ENCODE measurements at places on chromosomes 5 and 9. TPM values are rescaled to one million over a fixed set of nuclear protein-coding genes. Genes with fewer than 3 reads are reported as not detected.
A peak's percentile ranks its signal among the peaks of the same experiment; 100 is the strongest.

GRCh38 chr5:155282503-155283107 lies 269.1 kb downstream of the KIF4B start:
- DNase-seq: no peak

DNA sequence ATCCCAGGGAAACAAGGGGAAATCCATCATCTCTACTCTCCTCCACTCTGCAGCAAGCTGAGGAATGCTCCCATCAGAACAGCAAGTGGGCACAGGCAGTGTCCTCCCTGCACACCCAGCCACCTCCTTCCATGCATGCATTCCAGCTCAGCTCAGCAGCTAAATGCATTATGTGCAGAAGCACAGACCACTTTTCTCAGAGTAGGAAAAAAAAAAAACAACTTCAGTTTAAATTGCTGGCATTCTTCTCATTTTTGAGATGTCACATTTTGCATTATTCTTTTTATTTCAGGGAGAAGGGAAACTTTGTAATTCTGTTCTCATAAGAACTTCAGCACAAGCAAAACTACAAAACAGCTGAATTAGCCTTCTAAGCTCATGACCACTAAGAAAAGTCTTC lies 312.2 kb downstream of the SEMA5A start:
- DNase-seq: no peak

DNA sequence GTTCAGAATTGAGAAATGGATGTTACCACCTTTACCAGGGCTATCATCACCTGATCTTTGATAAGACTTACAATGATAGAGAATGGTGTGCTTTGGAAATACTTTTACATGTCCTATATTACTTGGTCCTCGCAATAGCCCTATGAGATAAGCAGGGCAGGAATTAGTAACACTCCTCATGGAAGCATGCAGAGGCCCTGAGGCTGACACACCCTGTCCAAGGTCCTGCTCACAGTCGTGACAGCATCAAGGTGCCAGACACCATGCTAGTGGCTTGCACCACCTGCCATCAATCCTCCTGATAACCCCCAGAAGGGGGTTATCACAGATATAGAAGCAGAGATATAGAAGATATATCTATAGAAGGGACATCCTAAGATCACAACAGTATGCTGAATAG lies 216.8 kb upstream of the TBC1D2 start:
- DNase-seq: no peak

Gene SHLD3
- total RNA-seq: 0.55 TPM

GRCh38 chr5:151504006-151504405 lies 56.6 kb downstream of the SLC36A1 start:
- DNase-seq: no peak

GRCh38 chr5:180390441-180391190 lies 37.5 kb upstream of the GFPT2 start:
- no peak for DNase-seq

DNA sequence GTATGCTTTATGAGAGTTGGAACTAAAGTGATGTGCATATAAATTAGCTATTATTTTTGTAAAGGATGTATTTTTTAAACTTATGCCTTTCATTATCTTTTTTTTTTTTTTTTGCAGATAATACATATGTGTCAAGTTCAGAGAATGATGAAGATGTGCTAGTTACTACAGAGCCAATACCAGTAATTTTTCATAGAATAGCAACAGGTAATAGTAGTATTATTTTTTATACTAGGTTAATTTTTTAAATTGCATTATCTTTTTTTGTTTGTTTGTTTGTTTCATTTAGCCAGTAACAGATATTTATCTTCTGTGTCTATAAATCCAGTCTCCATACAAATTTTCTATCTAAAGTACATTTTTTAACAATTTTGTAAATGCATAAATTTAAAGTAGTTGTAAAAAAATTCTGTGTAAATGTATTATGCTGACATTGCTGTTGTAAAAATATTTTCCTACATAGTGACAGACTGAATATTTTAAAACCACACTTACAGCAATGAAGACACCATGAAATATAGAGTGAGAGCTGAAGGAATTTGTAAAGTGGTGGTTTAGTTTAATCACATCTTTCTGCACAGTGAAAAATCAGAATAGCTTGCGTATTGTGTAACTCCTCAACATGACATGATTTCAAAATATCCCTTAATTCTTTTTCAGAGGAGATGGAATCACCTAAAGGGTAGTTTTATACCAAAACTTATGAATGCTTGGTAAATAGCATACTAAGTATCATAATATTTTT lies 93.3 kb downstream of the PARP8 start:
- no peak for DNase-seq

DNA sequence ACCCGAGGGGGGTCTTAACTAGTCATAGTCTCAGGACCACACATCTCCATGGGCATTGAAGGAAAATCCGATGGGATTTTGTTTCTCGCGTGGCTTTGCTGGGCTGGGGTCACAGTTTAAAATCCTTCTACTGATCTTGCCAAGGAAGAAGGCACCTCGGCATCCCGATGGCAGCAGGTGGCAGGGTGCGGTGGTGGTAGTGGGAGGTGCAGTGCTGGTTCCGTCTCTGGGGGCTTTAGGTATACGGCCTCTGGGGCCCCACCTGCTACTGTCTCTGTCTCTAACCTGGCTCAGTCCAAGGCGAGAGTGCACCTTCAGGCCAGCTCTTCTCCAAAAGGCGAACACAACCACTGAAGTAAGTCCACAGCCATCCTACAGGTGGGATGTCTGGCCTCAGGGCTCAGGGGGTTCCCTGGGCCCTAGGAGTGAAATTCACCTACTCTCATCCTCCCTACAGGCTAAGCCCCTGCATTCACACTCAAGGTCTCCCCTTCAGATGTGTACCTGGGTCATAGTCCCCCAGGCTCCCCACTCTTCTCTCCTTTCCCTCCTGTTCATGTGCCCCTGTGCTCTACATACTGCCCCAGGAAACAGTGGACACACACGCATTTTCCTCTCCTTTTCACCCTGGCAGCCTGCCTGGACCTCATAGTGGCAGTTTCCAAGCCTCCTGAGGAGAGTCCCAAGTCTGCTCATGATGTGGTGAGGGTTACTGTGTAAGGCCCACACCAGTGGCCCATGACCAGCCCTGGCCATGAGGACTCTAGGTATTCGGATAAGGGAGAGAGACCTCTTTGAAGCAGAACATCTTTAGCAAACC lies 736 bp upstream of the FCN2 start:
- peak; percentile 41 for DNase-seq

DNA sequence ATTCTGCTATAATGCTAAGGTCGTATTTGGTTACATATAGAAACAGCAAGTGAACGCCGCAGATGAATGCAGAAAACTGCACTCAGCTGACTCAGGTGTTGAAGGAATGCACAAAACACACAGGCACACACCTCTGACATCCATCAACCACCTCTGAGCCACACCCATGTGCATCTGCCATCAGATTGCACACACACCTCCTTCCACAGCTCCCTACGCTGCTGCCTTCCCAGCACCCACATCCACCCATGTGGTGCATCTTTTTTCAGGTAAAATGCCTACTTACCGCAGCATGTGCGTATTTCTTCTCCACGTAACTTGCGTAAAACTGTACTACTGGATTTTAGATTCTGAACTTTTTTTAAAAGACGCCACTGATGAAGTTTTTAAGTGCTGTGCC lies 7.1 kb downstream of the STK10 start:
- DNase-seq: no peak

DNA sequence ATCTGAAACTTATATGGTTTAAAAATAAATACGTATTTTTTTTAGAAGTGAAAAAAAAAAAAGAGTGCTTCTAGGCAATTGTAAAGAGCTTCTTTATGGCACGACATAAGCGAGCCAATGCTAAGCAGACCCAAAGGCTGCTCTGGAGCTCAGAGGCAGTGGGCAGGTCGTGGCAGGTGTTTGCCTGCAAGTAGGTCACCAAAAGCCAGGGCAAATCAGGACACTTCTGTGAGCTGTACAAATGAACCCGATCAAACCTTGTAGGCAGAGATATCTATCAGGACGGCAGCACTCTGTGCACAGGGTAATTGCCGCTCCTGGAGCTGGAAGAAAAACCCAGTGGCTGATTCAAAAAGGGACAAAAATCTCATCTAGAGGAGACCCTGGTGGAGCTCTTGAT lies 75.9 kb downstream of the IRX2 start:
- DNase-seq: no peak

GRCh38 chr9:118529210-118529609 lies 825.0 kb downstream of the TLR4 start:
- DNase-seq: no peak

- no peak for DNase-seq
These were observed 22.2 kb downstream of the PLK2 start for GRCh38 chr5:58437661-58438060.

DNA sequence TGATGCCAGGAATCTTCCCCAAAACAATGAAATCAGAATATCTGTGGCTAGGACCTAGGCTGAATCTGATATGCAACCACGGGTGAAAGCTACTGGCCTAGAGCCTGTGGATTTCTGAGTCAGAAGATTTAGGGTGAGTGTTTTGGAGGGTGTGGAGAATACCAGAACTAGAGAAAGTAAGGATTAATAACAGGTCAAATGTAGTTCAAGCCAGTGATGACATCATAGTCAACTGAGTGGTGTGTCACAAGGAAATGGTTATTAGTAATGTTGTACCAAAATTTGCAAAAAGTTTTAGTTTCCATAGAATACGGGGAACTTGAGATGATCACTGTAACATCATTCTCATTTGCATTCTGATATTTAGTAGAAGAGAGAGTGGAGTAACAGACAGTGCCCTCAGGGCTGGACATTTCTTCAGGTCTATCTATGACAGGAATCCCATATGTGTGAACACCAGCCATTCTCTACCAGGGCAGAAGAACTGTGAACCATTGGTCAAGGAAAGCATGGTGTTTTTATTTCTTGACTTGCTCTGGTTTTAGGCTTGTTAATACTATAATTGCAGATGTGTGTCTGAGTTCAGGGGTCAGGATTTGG lies 3.7 kb downstream of the GALNT12 start:
- DNase-seq: no peak

GRCh38 chr9:133560311-133560710 lies 25.8 kb downstream of the ADAMTSL2 start:
- DNase-seq: no peak

Gene GARIN3
- not detected for total RNA-seq

DNA sequence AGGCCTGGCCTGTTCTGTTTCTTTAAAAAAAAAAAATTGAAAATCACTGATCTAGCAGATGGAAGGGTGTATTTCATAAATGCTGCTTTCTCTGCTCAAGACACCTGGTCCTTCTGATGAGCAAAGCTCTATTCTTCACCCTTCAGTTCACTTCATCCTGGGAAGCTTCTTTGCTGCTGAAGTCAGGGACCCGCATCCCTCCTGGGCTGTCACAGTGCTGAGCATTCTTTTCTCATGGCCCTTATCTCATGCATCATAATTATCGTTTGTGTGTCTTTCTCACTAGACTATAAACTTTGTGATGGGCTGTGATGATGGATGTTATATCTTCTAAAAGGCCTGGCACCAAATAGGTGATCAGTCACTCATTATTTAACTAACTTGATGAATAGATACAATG lies 461.0 kb downstream of the GADD45G start:
- DNase-seq: no peak

DNA sequence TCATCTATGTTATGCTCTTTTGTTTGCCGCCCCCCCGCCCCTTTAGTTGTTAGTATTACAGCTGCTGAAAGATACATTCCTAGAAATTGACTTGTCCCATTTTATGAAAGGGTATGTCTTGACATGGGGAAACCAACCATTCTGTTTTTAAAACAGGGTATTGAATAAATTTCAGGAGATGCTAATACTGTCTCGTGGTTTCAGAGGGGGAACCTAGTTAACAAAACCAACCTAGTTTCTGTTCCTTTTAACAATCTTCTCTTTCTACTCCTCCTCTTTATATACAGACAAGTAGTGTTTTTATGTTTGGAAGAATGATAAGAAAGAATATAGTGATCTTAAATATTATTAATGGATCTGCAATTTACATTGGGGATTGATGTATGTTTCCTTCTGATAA lies 3.5 kb downstream of the PIP5K1B start:
- no peak for DNase-seq

GRCh38 chr5:122959740-122960445 lies 76.6 kb downstream of the PPIC start:
- DNase-seq: no peak

DNA sequence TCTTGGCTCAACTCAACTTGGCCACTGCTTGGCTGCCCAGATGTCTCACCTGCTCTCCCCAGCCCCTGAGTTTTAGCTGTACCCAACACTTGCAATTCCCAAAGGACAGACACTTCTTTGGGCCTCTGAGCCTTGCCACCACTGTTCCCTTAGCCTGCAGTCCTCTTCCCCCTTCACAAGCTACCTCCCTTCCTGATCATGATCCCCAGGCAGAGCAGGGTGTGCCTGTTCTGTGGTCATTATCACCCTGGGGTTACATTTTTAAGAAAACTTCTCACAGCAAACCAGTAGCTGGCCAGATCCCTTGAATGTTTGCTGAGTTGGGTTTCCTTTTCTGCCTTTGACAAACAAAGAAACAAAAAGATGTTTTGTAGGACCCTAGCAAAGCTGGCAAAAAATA lies 87.5 kb upstream of the PRRC1 start:
- DNase-seq: no peak

GRCh38 chr5:109388407-109388806 lies 21.4 kb downstream of the PJA2 start:
- no peak for DNase-seq

DNA sequence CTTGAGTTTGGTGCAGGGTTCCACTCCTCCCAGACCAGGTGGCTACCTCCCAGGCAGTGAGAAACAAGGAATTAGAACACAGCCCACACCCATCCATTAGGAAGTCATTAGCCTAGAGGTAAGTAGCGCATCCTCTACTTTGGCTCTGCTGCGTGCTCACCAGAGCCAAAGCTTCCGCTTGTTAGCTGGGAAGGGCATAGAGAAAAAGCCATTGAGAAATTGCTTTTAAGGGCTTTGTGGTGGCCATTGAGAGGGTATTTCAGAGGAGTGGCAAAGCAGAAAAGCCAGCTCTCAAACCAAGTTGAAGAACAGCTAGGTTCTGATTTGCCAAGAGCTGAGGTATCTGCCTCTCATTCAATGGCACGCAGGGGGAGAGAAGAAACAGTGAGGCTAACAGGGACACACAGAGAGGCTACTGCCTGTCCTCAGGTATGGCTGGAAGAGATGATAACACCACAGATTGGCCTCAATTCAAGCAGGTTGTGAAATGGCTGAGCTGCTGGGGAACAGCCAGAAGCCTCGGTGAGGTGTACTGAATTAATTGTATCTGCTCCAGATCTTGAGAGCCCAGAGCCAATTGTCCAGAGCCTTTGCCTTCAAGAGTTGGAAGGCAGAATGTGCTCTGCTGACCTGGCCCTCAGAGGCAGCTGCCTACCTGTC lies 119.4 kb downstream of the NTRK2 start:
- peak; percentile 48 for DNase-seq

GRCh38 chr9:18910916-18911315 lies 122.1 kb downstream of the SAXO1 start:
- no peak for DNase-seq

Gene HAVCR1
- total RNA-seq: 0.23 TPM

DNA sequence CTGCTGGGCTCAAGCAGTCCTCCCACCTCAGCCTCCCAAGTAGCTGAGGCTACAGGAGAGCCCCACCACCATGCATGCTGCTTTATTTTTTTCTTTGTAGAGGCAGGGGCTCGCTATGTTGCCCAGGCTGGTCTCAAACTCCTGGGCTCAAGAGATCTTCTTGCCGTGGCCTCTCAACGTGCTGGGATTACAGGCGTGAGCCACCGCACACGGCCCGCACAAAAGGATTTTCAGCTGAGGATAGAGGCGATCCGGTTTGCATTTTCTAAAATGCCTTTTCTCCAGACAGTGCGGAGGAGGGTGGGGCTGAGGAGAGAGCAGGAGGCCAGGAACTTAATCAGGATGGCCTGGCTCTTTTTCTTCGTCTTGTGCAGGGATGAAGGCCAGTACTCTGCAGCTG lies 6.9 kb downstream of the HRH2 start:
- no peak for DNase-seq

GRCh38 chr5:74816875-74817274 lies 49.3 kb downstream of the FAM169A start:
- no peak for DNase-seq

- no peak for DNase-seq
These were observed 74.2 kb upstream of the GRAMD2B start for GRCh38 chr5:126348855-126349635.

Data from left lobe of liver (tissue), 2 donors.